ENCODE measurements at places on chromosomes 12 and 14.

GRCh38 chr14:36520601-36521525 is 831 bp upstream of the NKX2-1 start:
- H3K4me1 ChIP-seq: peaks cover 11% of the 10 kb centered on the region
- DNase-seq: no peak
- no peak overlapping the region for H3K27ac ChIP-seq
- H3K4me3 ChIP-seq: no peak overlapping the region

GRCh38 chr12:93793983-93794382 is 116.8 kb downstream of the CRADD start:
- no peaks in the 10 kb centered on the region for H3K27me3 ChIP-seq
- H3K4me1 ChIP-seq: peaks cover 1% of the 10 kb centered on the region
- H3K4me3 ChIP-seq: no peak overlapping the region
- H3K27ac ChIP-seq: no peak overlapping the region
- DNase-seq: no peak
- no peaks in the 10 kb centered on the region for H3K36me3 ChIP-seq

DNA sequence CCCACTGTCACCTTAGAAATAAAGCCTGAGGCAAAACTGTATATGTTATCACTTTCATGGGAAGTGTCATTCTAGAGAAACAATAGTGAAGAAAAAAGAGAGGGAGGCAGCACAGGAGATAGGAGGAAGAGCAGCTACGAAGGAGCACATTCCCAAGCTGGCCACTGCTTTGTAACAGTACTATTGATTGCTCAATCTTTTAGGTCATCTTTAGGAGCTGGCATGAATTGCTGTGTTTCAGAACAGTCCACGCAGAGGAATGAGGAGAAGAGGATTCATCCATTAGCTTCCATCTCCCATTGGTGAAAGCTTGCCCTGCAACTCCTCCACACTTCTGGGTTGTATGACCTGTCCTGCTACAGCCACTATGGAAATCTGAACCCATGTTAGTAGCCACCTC is 372.5 kb upstream of the DDHD1 start:
- H3K27ac ChIP-seq: no peak overlapping the region
- no peaks in the 10 kb centered on the region for H3K36me3 ChIP-seq
- no peak overlapping the region for H3K4me3 ChIP-seq
- DNase-seq: no peak
- no peaks in the 10 kb centered on the region for H3K4me1 ChIP-seq

DNA sequence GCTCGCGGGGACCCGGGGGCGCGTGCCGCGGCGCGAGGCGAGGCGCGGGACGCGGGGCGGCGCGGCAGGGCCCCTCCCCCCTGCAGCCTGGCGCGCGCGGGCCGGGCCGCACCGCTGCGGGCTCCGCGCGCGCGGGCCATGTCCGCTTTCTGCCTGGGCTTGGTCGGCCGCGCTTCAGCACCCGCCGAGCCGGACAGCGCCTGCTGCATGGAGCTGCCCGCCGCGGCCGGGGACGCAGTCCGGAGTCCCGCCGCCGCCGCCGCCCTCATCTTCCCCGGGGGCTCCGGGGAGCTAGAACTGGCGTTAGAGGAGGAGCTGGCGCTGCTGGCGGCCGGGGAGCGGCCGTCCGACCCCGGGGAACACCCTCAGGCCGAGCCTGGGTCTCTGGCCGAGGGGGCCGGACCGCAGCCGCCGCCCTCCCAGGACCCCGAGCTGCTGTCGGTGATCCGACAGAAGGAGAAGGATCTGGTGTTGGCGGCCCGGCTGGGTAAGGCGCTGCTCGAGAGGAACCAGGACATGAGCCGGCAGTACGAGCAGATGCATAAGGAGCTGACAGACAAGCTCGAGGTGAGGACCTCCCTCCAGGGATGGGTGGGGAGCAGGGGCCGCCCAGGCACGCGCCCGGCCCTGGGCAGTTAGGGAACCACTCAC is 820 bp downstream of the BICDL1 start:
- peak; percentile 66 for DNase-seq
- peak overlapping the region; percentile 92 for H3K4me3 ChIP-seq
- H3K4me1 ChIP-seq: peaks cover 13% of the 10 kb centered on the region
- H3K27ac ChIP-seq: peak overlapping the region; percentile 86
- H3K36me3 ChIP-seq: no peaks in the 10 kb centered on the region

DNA sequence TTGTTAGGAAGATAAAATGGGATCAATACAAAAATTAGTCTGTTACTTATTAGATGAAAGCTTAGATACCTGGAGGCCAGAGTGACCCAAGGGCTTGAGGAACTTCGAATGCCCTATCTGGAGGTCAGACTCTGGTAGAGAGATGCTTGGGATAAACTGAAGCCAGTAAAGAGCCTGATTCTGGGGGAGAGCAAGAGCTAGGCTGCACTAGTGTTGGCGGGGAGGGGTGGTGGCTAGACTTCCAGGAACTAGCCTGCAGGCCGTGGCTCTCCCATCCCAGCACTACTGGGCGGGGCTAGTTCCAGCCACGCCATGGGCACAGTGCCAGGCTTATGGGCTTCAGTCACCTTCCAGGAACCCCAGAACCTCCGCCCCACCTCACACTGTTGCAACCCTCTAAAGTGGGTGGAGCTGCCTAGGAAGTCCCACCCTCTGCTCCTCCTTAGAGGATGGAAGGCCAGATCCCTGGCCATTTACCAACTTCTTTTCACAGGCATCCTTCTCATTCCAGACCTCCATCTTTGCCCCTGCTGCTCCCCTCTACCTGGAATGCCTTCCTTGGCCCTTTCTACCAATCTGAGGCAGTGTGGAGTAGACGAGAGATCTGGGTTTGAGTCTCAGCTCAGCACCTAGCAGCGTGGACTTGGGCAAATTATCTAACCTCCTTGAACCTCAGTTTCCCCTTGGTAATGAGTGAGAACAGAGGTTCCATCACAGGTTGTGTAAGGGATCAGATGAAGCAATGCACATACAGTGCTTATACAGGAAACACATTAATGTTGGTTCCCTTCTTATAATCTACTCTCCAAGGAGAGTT is 6.3 kb upstream of the NFE2 start:
- H3K4me3 ChIP-seq: no peak overlapping the region
- no peak overlapping the region for H3K27ac ChIP-seq
- DNase-seq: no peak
- no peaks in the 10 kb centered on the region for H3K4me1 ChIP-seq
